ENCODE measurements at places on chromosomes 2 and 18.

DNA sequence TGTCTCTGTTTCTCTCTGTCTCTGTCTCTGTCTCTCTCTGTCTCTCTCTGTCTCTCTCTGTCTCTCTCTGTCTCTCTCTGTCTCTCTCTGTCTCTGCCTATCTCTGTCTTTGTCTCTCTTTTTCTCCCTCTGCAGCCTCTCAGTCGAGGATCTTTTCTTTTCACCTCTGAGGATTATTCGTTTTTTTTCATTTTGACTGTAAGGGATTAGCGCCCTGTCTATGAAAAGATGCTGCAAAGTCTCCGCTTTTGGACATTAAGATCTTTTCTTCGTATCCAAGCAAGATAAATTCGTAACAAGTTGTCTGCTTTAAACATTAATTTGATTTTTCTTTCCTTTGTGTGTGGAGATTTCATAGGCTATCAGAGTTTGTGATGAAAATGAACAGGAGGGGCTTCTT is 191.2 kb upstream of the TPO start:
- DNase-seq = no peak

DNA sequence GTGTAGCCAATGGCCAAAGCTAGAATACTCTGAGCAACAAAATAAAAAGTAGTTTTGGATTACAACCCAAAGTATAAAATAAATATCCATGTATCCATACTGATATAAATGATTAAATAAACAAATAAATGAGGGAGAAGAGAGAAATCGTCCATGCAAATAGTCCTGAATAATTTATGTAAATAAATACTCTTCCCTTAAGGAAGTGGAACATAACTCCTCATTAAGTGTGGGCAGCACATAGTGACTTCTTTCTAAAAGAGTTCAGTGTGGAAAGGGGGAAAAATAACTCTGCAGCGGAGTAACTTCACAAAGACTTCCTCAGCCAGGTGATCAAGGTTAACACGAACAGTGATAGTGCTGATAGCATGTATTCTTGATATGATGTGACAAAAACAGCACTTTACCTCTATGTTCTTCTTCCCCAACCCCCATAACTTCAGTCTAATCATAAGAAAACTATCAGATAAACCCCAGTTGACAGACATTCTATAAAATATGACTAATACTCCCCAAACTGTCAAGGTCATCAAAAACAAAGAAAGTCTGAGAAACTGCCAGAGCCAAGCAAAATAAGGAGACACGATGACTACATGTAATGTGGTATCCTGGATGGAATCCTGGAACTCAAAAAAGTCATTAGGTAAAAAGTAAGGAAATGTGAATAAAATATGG is 30.7 kb downstream of the METTL8 start:
- DNase-seq = no peak

DNA sequence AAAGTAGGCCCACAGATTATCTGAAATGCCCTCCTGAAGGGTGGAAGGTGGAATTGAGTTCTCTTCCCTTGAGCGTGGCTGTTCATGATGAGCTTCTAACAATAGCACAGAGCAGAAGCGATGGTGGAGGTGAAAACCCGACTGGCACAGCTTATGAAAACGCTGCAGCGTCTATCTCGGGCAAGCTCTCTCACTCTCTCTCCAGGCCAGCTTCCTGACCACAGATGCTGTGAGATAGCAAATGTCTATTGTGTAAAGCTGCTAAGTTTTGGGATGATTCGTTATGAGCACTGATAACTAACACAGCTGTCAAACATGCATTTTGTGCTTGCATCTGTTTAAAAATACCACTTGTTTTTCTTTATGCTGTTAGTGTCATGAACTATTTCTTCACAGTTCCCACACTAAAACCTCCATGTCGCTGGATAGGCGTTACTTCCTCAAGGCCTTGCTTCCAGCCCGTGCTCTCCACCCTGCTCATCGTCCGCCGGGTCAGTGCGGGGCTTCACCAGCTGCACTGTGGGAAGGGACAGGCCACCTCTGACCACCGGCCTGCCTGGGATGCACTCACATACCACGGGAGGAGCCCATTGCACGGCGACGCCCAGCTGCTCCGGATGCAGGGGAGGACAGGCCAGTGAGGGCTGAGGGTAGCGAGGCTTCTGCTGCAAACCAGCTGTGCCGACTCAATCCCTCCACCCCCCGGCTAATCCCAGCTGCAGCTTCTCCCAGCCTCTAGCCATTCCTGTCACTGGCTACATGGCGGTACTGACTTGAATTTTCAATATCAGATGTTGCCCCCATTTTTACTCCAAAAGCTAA is 60.0 kb upstream of the OTOS start:
- DNase-seq = no peak

DNA sequence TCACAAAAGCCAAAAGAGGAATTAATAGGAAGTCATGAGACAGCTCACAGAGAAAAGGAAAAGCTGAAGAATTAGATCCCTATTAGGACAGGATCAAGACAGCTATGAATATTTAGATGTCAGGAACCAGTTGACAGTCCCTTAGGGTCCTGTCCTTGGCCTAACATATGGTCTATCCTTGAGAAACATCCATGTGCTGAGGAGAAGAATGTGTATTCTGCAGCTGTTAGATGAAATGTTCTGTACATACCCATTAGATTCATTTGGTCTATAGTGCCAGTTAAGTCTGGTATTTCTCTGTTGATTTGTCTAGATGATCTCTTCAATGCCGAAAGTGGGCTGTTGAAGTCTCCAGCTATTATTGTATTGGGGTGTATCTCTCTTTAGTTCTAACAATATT is 37.6 kb upstream of the SLC40A1 start:
- DNase-seq = no peak

DNA sequence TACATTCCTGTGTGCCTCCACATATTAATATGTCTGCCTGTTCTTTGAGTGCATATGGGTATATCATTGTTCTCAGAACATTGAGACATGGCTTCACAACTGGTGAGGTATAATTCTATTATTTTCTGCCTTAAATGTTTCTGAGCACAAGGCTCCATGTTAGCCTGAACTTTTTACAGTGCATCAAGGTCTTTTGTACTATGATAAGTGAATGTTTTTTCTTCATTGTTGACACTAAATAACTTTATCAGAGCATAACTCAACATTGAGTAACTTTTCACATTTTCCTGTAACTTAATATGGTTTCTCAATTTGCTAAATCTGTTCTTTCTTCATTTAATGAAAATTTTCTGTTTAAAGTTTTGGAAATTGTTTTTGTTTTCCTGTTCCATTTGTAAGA is 262.9 kb downstream of the HNMT start:
- DNase-seq = no peak

GRCh38 chr2:79887747-79888374 is 375.0 kb downstream of the CTNNA2 start:
- no peak for DNase-seq

- DNase-seq = no peak
Observed at GRCh38 chr2:26855466-26855865, 7.5 kb downstream of the DPYSL5 start.

GRCh38 chr18:64097497-64097896 is 51.4 kb downstream of the LINC00305 start:
- no peak for DNase-seq

DNA sequence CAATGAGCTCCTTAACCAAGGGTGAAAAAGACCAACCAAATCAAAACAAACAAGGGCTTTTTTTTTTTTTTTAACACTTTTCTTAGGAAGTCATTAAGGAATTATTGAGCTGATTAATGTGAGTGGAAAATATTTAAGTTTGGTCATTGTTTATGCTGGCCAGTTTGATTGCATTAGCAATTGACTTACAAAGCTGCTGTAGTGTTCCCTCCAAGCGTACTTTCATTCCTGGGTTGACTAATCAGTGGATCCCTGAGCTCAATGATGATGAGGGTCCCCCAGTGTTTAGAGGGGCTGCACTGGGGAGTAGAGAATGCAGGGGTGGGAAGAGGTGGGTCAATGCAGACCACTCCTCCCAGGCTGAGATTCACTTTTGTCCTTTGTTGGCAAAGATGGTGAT is 119.3 kb downstream of the PRKCE start:
- DNase-seq = no peak

GRCh38 chr18:58438958-58439300 is 190.0 kb downstream of the ALPK2 start:
- DNase-seq = no peak

GRCh38 chr18:28248653-28249052 is 71.7 kb upstream of the CDH2 start:
- DNase-seq = no peak

- DNase-seq = no peak
Observed at GRCh38 chr2:171882089-171882769, 11.8 kb downstream of the SLC25A12 start.

DNA sequence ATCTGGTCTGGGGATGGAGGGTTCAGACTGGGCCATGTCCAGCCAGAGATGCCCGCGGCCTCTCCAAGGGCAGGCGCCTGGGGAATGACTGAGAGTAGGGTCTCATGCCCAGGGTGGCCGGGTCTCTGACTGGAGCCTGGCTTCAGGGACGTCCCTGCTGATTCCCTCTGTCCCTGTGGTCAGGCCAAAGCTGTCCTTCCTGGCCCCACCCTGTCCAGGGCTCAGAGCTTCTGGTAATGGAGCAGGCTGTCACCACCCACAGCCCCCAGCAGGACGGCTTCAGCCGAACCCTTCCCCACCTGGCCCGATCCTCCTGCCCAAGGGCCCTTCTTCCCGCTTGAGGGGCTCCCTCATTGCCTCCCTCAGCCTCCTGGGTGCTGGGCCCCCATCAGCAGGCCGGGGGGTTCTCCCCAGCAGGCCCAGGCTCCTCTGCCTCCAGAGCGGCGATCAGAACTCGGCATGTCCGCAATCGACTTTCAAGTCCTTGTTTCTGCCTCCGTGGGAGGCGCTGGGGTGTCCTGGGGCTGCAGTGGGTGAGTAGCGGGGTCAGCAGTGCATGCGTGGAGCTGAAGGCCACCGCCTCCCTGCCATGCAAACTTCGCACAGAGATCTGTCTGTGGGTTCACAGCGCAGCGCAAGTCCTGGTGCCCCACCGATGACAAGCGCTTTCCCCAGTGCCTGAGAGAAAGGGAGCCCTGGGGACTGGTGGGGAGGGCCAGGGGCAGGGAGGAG is 18.3 kb downstream of the RAMP1 start:
- DNase-seq = no peak

DNA sequence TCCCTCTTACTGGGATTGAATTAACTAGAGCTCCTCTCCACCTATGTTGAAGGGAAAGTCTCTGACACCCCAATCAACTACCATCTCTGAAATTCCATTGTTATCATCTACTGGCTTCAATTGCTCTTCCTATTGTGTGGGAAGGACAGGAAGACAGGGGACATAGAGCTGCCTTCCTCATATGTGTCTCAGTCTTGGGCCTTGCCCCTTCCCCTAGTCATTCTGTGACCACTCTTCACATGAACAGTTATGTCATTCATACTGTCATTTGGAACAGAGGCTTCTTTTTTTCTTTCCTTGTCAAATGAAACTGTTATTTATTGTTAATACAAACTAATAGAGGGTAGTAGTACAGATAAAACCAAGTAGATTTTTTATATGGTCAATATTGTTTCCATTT is 69.6 kb upstream of the EMILIN2 start:
- no peak for DNase-seq
